ENCODE measurements at places on chromosomes 4 and X. TPM values are rescaled to one million over a fixed set of nuclear protein-coding genes. Genes with fewer than 3 reads are reported as not detected.

Gene F8A2
- not detected for total RNA-seq

Gene SPANXB1
- total RNA-seq: not detected

Gene GUCY1A1
- 0.48 TPM for total RNA-seq

Gene AFF2
- total RNA-seq: 8.9 TPM

Gene TRIM75
- total RNA-seq: not detected

Gene USP17L28
- not detected for total RNA-seq

Gene PRSS12
- 4.1 TPM for total RNA-seq

Gene GAGE12G
- total RNA-seq: not detected

Gene PRDM5
- 5.3 TPM for total RNA-seq

Gene TKTL1
- not detected for total RNA-seq

Gene PRR27
- total RNA-seq: not detected

Gene ADH1C
- total RNA-seq: not detected

Gene TBL1X
- total RNA-seq: 22.3 TPM
